ENCODE measurements at places on chromosomes 2 and 18. TPM values are rescaled to one million over a fixed set of nuclear protein-coding genes. Genes with fewer than 3 reads are reported as not detected.

FRZB gene
- 3.9 TPM for total RNA-seq

CCDC150 gene
- 3.9 TPM for total RNA-seq

COL4A3 gene
- 1.5 TPM for total RNA-seq

FARSB gene
- 13.3 TPM for total RNA-seq

OTOS gene
- not detected for total RNA-seq

EFHD1 gene
- 22.6 TPM for total RNA-seq

ACTG2 gene
- total RNA-seq, result 413 TPM

RIT2 gene
- not detected for total RNA-seq

GALR1 gene
- 0.98 TPM for total RNA-seq

RBBP8 gene
- total RNA-seq, result 28.2 TPM

RAB12 gene
- 35.8 TPM for total RNA-seq

SULT1C4 gene
- 8.8 TPM for total RNA-seq

LIMS3 gene
- 2.2 TPM for total RNA-seq

CHRNG gene
- total RNA-seq, result not detected

ALPI gene
- not detected for total RNA-seq

CMPK2 gene
- total RNA-seq, result 5.6 TPM

CSRNP3 gene
- total RNA-seq, result 2.7 TPM

FER1L5 gene
- 0.74 TPM for total RNA-seq

Measured in vagina (tissue), 2 donors.